Putamen (tissue), 1 donor: ENCODE measurements at places on chromosomes 13 and 19.

GRCh38 chr13:76992548-76993001, 694 bp downstream of the CLN5 start:
- peak; percentile 21 for DNase-seq

GRCh38 chr13:98262292-98262691, 85.2 kb upstream of the RNF113B start:
- no peak for DNase-seq

GRCh38 chr19:44795398-44795987, 13.4 kb upstream of the BCAM start:
- no peak for DNase-seq

DNA sequence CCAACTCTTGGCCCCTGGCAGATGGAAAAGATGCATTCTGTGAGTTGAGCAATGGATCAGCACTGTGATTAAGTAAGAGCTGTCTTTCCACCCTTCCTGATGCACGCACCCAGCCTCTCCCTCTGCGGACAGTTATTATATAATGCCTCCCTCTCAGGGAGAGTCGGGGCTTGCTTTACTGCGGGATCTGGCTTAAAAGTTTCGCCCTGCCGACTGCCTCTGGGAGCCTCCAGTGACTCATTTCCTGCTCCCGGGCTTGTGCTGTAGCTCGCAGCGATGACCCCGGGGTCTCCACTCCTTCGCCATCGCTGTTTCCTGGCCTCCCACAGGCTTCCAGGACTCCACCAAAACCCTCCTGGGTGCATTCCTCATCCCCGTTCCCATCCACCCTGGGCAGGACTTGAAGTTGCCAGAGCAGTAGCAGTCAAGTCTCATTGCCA, 107.4 kb upstream of the SLC7A1 start:
- DNase-seq: no peak

DNA sequence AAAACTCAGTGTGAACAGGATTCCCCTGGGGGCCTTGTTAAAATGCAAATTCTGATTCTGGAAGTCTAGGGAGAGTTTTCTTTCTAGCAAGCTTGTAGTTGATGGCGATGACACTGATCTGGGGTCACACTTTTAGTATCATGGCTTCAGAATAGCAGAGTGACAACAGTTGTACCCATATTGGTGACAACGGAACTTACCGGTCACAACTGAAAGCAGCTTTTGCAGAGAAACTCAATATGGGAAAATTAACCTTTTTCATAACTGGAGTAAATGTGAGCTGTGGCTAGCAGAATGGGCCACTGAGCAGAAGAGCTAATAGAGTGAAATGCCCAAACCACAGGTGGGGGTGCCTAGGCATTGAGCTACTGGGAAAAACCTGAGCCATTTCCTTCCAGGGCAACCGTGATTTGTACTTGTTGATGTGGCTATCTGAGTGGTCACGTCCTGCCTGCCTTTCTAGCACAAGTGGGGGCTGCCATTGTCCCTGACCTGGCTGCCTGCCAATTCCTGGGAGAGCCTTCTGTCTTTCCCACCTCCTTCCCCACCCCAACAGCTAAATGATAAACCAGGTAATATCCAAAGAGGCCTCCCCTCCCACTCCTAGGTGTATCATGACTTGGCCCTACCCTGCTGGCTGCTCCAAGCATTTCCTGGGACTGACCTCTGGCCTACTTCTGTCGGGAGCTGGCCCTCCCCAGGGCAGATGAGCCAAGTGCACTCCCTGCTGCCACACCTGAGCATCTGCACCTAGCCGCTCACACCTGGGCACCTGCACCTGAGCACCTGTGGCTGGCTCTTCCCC, 1.7 kb upstream of the SLC10A2 start:
- no peak for DNase-seq

GRCh38 chr13:39786091-39786490, 130.6 kb downstream of the COG6 start:
- DNase-seq: no peak

GRCh38 chr19:48203794-48204628, 33.5 kb downstream of the ZSWIM9 start:
- peak; percentile 97 for DNase-seq

DNA sequence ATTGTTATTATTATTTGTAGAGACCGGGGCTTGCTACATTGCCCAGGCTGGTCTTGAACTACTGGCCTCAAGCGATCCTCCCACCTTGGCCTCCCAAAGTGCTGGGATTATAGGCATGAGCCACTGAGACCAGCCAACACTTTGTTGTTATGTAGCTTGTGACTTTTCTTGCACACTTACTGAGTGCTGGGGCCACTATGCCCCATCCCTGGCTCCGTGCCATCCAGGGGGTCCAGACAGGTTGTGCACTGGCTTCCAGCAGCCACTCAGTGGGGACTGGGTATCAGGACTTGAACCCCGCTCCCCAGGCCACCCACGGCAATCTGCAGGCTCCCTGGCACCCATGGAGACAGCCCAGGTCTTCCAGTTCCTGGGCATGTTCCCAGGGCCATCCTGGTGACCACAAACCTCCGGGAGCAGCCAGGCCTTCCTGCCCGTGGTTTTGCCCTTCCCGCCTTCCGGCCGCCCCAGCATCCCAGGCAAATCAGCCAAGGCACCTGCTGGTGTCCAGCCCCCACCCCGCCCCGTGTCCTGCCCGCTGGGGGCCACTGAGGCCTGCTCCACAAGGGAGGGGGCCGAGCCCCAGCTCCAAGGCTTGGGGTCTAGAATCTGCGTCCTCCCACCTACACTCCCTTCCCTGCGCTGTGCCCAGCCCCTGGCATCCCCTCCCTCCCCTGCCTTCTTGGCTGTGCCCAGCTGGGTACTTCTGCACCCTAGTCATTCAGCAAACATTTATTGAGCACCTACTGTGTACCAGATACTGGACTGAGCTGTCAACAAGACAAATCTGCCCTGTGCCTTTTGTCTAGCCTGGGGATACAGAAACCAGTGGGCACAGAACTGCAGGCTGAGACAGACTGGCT, 23.7 kb upstream of the SEMA6B start:
- no peak for DNase-seq

DNA sequence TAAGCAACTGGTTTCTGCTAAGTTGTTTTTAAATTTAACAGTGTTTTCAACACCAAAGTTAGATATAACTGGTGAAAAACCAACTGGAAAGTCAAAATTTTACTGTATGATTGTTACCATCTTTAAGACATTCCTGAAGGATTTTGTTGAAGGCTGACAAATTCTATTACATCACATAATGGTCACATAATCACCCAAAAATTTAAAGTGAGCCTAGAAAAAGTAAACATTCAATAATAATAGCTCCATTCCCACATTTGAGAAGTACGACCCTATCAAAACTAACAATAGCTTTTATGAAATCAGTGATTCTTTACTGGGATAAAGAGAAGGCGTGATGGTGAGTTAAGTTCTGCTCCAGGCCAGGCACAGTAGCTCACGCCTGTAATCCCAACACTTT, 51.6 kb downstream of the USP12 start:
- DNase-seq: no peak

DNA sequence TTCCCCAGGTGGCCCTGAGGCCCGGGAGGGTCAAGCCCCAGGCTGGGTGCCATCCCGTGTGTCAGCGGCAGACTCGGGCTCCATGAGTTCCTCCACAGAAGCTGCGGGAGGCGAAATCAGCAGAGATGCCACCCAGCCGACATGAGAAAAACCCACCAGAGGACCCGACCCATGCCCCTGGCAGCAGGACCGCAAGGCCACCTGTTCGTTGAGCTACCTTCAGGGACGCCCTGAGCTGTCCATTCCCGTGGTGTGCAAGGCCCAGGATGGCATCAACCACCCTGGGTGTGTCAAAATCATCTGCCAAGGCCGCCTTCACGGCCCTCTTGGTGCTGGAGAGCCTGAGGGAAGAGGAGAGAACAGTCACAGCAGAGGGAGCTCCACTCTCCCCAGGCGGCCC, 30.4 kb downstream of the NAXD start:
- no peak for DNase-seq

DNA sequence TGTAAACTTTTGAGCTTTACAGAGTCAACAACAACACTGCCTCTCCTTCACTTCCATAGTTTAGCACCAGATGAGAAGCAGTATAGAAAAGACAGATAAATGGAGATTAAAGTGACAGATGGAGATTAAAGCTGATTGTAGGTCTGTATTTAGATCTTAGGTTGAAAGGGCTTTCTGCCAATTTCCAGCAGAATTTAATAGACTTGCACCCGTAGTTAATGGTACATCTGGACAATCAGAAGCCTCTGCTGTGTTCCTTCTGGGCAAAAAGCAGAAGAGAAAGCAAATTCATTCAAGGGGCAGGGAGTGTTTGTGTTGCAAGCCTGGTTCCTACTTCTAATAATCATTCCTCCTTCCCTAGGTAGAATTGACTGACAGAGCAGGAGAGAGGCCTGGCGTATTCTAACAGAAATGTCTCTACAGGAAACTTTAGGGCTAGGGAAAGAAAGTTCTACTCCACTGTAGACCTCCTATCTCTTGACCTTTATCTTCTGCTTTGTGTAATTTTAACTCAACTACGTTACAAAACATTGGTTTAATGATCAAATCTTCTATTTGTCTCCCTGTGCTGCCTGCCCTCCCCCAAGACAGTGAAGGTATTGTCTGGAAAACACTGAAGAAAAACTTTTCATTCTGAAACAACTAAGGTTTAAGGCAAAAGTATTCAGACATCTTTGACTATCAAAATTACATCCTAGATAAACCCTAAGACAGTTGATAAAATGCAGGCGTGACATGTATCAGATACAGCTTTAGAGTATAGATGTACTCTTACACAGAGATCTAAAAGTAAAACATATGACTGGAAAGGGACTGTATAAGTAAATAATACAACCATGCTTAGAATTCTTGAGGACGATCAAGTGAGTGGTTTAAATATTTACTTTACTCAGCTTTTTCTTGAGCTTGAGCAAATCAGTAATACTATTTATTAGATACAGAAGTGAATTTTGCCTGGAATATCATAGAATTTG, 44.4 kb downstream of the GPC6 start:
- DNase-seq: no peak

GRCh38 chr13:68550330-68550729, 1320.2 kb upstream of the PCDH9 start:
- DNase-seq: no peak

DNA sequence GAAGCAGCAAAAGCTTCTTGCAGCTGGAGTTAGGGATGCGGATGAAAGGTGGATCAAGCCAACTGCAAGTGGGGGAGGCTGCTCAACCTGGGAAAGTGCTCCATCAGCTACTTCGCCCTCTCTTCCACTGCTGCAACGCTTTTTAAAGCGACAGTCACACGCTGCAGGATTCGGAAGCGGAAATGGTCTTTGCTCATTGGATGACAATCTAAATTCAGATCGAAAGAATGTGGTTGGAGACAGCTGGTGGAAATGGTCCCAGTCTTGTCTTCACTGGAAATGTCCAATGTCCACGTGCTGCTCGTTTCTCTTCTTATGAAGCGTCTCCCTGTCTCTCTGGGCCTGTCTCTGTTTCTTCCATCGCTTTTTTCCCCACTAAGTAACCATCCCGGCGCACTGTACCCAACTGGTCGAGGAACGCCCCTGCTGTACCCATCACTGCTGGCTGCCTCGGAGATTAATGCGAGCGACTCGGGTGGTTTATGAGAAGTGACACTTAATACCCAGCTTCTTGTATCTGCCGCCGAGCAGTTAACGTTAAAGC, 2.1 kb upstream of the FGF9 start:
- DNase-seq: no peak

GRCh38 chr13:36101157-36101556, 30.0 kb downstream of the DCLK1 start:
- no peak for DNase-seq

DNA sequence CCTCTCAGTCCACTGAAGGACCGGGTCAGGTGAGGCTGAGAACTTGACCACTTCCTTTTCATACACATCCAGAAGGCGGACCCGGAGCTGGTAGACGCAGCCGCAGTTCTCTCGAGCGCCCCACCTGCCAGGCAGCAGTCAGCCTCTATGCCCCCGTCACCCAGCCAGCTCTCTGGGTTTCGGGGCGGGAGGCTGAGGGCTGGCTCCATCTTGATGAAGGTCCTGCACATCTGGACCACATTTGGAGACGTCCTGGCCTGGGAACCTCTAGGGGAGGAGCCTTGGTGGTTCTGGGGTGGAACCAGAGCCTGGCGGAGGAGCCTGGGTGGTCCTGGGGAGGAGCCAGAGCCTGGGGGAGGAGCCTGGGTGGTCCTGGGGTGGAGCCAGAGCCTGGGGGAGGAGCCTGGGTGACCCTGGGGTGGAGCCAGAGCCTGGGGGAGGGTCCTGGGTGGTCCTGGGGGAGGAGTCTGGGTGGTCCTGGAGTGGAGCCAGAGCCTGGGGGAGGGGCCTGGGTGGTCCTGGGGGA, 14.3 kb downstream of the MRPS12 start:
- DNase-seq: no peak

DNA sequence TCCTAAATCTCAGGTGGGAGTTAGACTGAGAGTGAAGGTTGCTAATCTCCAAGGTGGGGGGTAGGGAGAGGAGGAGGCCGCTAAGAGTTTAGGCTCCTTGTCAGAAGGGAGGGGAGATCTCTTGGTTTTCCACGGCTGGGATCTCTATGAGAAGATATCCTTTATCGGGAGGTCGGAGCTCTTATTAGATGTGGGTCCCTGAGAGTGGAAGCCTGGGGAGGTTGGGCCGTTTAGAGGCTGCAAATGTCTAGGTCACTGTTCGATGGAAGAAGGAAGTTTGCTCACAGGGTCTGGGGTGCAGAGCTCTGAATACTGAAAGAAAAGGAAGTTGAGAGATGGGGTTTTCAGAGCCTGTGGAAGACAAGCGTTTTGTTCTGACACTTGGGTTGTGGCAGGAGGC, 3.8 kb downstream of the MYADM start:
- no peak for DNase-seq

DNA sequence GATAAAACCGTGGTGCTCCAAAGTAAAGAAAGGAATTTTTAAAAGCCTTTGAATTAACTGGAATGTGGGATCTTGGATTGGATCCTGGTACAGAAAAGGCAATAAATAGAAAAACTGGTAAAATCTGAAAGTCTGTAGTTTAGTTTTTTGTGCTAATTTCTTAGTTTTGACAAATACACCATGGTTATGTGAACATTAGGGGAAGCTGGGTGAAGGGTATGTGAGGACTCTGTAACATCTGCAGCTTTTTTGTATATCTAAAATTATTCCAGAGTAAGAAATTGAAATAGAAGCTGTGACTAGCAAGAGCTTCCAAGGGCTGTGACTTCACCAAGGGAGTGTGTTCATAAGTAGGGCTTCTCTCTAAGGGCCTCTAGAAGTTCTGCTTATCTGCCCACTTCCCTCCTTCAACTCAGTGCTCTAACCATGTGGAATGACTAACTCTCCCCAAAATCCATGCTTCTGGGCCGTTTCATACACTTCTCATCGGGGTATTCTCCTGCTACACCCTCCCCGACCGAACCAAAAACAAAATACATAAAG, 26.5 kb downstream of the ARHGAP35 start:
- no peak for DNase-seq

- DNase-seq: no peak
Observed at GRCh38 chr13:106471957-106472543, 63.4 kb downstream of the EFNB2 start.

- no peak for DNase-seq
Observed at GRCh38 chr13:43551897-43552456, 234.8 kb downstream of the ENOX1 start.

GRCh38 chr13:59532405-59532804, 631.3 kb downstream of the DIAPH3 start:
- no peak for DNase-seq

- no peak for DNase-seq
Observed at GRCh38 chr13:98111168-98112098, 31.5 kb upstream of the FARP1 start.
